Mesenteric fat pad (tissue), 1 donor: ENCODE measurements at places on chromosomes 2 and 18. TPM values are rescaled to one million over a fixed set of nuclear protein-coding genes. Genes with fewer than 3 reads are reported as not detected.

The KCNJ13 gene
- total RNA-seq, result not detected

The NR4A2 gene
- 67.7 TPM for total RNA-seq

DNA sequence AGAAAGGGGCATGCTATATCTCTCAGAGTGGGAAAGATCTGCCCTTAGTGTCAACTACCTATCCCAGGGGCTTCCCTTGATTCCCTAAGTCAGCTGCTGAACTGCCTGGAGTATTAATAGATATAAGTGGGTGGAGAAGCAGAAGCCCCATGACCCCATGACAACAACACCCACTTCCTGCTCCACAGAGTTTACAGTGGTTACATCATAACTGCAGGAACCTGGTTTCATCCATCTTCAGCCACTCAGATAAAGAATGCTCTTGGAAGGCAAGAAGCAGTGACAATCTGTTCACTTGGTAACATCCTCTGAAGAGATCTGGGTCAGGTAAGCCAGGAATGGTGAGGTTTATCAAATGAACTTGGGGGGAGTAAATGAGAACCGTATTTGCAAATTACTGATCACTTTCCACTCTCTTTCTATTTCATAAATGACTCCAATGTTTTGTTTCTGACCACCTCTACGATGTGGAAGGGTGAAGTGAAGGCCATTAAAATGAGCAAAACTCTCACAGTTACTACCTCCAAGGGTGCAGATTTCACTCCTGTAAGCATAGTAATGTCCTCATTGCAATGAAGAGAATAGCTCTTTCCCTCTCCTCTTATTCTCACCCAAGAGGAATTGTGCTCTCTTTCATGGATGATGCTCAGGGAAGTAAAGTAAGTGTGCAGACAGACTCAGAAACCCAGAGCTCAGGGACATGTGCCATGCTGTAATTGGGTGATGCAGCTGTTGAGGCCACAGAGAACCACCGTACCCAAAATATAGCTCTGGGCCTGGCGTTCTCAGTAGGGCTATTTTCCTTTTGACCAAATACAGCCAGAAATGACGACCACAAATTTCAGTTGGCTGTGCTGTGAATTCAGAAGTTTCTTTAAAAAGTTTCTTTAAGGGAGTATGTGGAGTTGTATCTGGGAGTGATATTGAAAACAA lies 192.8 kb upstream of the APCDD1 start:
- no peak for DNase-seq

DNA sequence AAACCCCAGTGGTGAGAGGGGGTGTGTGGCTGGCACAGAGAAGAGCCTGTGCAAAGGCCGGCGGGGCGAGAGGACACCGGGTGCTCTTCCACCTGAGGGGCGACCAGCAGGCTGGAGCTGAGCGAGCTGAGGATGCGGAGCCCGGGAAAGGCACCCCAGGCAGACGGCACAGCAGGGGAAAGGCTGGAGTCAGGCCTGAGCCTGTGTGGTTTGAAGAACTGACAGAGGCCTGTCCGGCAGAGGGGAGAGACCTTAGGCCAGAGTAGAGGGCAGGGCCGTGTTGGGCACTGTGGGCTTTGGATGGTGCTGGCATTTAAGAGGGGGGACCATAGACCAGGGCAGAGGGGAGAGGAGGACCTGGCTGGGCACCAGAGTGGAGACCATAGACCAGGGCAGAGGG lies 149.8 kb downstream of the RTP5 start:
- no peak for DNase-seq

DNA sequence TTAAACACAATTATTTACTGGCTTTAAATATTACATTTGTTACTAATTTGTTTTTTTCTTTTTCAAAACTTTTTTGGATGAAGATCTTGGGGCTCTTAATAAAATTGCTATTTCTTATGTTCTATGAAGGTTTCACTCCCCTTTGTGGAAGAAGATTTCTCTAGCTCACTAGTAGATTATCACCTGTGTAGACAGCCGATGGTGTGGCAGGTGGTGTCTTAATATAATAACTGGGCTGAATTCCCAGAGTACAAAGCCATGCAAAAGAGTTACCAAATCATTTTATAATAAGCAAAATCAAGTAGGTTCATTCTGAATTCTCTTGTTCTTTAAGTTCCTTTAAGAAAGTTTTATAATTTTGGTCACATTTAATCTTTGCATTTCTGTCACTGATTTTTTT lies 233.7 kb downstream of the CCDC102B start:
- DNase-seq, result no peak

GRCh38 chr2:75736276-75736675 lies 25.6 kb upstream of the GCFC2 start:
- no peak for DNase-seq

DNA sequence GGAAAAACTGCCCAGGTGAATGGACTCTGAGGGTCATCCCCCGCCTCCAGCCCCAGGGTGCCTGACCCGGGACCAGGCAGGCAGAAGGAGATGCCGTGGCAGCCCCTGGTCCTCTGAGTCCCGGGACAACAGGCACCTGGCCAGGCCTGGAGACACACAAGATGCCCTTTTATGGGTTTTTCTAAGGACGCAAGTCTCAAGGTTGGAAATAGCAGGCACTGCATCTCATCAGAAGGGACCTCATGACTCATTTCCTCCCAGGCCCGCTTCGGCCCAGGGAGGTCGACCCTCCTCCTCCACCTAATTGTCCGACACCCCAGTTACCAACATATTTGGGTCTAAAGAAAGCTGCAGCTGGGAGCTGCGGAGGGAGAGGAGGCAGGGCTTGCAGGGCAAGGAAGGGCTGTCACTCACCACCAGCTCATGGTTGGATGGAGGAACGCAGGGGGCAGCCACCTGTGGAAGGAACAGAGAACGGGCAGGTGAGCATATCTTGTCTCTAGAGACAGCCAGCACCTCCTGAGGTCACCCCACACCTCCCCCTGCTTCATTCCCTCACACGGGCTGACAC lies 82.9 kb downstream of the TNS1 start:
- no peak for DNase-seq

- DNase-seq, result no peak
These were observed 179.4 kb upstream of the SESTD1 start for GRCh38 chr2:179444056-179444455.

DNA sequence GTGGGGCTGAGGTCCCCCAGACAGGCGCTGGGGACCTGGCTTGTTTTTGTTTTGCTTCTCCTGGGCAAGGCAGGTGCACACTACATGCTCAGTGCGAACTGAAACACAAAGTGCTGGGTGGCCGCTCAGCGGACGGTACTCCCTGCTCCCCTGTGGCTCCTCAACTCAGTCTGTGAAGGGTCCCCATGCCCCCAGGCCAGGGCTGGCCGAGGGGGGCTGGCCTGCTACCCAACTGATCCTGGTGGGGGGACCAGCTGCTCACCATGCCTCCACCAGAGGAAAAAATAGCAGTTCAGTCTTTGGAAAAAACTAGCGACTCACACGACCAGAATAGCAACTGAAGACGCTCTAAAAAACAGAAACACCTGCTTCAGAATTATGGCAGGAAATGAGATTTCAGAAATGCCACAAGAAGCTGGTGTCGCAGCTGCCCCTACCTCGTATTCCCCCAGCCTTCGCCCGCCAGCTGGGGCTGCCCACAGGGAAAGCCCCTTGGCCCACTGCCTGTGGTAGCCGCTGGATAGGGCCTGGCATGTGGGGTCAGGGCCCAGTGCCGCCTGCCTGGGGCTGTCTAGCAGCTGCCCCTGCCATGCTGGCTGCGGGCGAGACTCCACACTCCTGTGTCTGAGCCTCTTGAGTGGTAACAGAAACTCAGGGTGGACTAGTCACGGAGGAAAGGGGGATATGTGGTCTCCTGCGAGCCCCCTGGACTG lies 43.7 kb downstream of the MEX3C start:
- DNase-seq, result no peak

DNA sequence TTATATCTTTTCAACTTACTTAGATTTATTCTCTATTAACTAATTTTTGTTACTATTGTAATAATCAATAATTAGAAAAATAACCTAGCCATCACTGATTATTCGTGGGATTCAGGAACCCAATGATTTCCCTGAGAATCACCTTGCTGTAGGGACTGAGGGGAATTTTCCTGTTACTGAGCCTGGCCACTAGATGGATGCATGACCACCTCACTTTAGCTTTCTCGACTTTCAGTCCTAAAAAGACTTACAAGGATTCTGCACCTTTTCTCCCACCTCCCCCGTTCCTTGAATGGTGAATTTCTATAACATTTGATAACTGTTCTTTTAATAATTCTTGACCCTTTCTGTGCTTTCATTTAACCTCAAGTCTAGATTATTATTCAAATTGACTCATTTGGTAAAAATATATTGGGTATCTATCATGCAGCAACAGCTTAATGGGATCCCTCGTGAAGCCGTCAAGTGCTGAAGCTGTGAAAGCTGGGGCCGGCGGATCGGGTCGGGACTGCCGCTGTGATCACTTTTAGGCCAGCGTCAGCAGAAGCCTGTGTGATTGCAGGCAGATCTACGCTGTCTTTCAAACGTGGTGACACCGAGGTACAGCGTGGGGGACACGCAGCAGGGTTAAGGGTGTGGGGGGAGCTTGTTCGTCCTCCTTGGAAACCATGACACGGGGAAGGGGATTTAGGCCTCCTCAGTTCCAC lies 38.8 kb upstream of the TMEM18 start:
- no peak for DNase-seq
